Urinary bladder (tissue), 4 donors: ENCODE measurements at places on chromosomes 2 and 18.

- DNase-seq = no peak
Observed at GRCh38 chr2:182845794-182846417, 20.5 kb downstream of the FRZB start.

GRCh38 chr2:24785671-24786321, 7.4 kb downstream of the PTRHD1 start:
- DNase-seq = no peak

DNA sequence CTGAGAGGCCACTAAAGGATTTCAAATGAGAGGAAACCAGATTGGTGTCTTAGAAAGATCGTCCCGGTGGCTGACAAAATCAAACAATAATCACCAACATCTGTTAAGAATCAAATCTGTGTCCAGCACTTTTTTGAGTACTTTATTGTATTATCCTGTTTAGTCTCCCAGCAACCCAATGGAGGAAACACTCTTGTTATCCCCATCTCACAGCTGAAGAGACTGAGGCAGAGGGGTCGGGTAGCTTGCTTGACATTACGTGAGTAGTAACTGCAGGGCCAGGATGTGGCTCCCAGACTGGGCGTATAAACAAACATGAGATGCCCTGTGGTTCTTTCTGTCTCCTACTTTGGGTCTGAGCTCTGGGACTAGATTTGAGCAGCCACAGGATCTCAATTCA, 76.0 kb downstream of the KLHL29 start:
- DNase-seq = no peak

GRCh38 chr2:201890453-201890852, 84.1 kb downstream of the CDK15 start:
- no peak for DNase-seq

GRCh38 chr2:42752314-42752713, 11.6 kb downstream of the OXER1 start:
- no peak for DNase-seq

DNA sequence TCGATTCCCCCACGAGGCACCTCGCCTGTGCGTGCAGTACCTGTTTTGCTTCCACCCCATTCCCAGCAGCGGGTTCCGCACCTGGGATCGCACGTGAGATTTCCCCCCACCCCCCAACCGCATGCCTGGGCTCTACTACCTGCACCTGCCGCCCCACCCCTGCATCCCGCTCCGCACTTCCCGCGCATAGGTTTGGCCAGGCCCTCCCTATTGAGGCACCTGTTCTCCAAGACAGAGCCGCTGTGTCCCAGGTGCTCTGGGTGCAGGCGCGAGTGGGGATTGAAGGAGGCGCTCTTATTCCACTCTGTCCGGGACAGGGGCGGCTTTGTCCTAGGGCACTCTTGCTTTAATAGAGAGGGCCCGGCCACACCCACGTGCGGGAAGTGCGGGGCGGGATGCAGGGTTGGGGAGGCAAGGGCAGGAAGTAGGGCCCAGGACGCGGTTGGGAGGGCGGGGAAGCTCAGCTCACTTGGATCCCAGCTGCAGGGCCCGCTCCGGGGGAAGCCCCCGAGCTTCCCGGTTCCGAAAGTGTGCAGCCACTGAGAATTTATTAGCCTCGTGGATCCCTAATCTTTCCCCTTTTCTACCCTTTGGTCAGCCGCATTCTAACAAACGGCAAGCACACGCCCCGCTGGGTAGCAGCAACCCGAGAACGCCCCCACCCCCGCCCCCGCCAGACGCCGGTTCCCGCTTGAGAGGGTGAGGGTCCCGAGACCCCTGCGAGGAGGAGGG, 670 bp upstream of the MOCOS start:
- DNase-seq = no peak

GRCh38 chr2:136288249-136288648, 170.3 kb upstream of the CXCR4 start:
- no peak for DNase-seq

GRCh38 chr18:48667276-48668254, 128.7 kb downstream of the CTIF start:
- no peak for DNase-seq

DNA sequence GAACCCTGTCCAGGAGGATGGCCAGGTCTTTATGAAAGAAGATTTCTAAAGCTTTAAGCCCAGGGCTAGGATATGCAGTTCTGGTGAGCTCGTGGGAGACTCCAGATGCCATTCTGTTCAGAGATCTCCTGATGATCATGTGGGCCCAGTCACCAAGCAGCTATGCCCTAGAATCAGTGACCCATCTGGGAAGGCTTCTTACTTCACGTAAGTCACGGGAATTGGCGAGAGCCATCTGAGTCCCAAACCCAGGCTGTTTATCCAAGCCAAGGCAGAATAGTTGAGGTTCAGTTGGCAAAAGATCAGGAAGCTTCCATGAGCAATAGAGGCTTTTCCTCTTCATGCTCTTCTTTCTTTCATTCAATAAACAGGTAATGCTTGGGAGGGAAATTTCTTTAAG, 23.9 kb downstream of the ANTXR1 start:
- no peak for DNase-seq

DNA sequence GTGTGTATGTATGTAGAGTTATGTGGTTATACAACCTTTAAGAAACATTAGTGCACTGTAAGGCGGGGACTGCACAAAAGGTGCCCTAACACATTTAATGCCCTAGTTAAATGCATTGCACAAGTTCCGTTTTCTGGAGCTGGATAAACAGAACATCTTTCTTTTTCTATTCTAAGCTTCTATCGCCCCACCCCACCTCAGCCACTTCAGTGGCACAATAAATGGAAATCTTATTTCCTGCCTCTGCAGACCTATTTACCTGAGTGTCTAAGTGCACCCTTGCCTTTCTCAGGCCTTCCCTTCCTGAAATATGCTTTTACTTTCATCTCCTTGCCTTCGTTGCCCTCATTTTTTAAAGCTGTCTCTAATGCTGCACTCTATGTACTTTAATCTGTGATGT, 123.5 kb downstream of the TANC1 start:
- DNase-seq = no peak

- no peak for DNase-seq
Observed at GRCh38 chr2:220662431-220662830, 909.7 kb downstream of the EPHA4 start.

- no peak for DNase-seq
Observed at GRCh38 chr18:5851998-5852397, 43.3 kb downstream of the TMEM200C start.

DNA sequence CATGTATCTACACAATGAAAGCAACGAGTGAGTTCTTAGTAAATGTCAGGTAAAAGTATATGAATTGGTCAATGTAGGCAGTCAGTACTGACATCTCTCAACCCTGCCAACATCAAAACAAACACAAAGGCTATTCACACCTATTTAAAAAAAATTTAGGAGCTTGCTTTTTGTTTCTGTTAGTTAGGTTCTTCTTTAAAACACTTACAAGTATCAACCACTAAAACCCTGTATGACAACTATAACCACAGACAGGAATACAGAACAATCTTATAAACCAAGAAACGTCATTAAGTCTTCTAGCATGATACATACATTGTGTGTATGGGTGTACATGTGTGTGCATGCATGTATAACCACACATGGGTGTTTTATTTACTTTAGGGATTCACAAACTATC, 131.0 kb downstream of the TCF4 start:
- no peak for DNase-seq

- DNase-seq = no peak
Observed at GRCh38 chr2:61722318-61722717, 131.5 kb downstream of the FAM161A start.

DNA sequence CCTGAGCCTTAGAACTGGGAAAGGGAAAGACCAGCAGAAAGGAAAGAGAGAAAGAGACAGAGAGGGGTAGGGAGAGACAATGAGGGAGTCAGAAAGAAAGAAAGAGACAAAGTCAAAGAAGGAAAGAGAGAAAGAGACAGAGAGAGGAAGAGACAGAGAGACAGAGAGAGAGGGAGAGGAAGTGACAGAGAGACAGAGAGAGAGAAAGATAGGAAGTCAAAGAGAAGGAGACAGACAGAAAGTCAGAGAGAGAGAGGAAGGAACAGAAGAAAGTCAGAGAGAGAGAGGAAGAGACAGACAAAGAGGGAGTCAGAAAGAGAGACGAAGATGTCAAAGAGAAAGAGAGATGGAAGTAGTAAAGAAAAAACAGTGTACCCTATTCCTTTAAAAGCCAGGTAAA, 261.8 kb downstream of the WDPCP start:
- DNase-seq = no peak

- DNase-seq = no peak
Observed at GRCh38 chr2:119485336-119486110, 38.8 kb downstream of the SCTR start.

- no peak for DNase-seq
Observed at GRCh38 chr2:98551316-98551715, 57.0 kb downstream of the COA5 start.

DNA sequence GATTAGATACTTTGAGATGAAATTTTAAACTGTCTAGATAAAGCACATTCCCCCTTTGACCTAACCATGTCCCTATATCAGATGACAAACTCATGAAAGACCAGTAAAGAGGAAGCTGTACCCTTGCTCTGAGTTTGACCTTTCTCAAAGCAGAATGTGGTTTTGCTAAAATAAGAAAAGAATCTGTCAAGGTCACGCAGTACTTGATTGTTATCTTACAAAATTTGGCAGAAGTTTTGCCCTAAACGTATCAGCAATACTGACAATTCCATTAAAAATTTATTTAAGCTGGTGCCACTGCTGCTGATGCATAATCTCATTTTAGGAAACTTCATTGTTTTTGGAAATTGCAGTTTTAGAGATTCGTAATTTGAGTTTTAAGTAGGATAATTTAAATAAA, 31.2 kb upstream of the GALM start:
- no peak for DNase-seq

DNA sequence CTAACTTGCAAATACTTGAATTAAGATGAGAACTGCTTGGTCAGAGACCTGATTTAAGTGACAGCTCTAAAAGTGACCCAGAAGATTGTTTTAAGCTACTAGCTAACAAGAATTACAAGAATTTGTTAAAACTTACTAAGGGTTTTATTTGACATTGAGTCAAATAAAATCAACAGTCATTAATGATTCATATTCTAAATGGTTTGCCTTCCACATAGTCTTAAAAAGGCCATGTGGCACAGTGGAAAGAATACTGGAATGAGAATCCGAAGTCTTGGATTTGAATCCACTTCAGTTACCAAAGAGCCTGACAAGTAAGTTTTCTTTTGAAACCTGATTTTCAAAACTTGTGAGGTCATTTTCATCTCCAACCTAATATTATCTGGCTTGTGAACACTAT, 489.3 kb downstream of the ADCYAP1 start:
- no peak for DNase-seq

DNA sequence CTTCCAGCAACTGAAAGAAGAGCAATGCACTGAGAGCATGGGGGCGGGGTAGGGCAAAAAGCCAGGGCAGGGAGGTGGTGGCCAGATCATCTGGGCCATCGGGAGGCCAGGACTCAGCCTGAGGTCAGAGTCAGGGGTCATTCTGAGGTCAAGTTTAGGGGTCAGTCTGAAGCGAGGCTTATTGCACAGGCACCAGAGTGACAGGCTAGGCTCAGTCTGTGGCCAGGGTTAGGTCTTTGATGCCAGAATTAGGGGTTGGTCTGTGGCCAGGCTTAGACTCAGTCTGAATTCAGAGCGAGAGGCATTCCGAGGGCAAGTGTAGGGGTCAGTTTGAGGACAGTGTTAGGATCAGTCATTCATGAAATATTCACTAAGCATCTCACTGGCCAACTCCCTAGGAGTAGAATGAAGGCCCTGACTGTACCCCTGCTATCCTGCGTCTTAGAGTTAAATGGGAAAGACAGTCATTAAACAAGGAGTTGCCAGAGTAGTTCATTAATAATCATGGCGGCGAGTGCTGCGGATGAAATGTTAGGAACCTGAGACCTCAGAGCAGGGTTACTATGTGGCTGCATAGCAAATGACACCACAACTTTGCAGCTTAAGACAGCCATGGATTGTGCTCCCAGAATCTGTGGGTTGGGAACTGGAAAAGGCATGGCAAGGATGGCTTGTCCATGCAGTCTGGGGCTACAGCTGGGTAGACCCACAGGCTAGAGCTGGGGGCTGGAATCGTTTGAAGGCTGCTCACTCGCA, 198.7 kb downstream of the CYP26B1 start:
- DNase-seq = no peak

DNA sequence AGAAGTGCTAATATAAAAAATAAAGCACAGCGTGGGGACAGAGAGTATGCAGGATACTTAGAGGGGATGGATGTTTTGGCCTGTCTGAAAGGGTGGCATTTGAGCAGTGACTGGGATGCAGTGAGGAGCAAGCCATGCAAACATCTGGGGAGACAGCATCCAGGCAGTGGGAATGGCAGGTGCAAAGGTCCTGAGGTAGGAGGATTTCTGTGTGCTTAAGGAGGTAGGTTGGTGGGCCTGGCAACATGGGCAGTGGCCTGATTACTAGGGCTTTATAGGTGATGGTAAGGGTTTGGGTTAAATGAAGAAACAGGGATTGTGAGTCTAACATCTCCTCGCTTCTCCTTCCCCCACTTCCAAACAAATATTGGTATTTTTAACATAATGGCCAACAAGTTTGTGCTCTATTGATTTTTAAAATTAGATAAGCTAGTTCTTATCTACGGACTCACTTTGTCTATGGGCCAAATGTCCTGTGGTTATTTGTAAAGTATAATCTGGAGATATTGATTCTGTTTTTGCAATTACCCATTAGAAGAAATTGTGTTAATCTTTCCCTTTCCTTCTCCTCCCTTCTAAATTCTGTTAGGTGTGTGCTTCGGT, 2.4 kb downstream of the AOX1 start:
- DNase-seq = no peak

- no peak for DNase-seq
Observed at GRCh38 chr2:144020047-144020446, 499.9 kb downstream of the ZEB2 start.

DNA sequence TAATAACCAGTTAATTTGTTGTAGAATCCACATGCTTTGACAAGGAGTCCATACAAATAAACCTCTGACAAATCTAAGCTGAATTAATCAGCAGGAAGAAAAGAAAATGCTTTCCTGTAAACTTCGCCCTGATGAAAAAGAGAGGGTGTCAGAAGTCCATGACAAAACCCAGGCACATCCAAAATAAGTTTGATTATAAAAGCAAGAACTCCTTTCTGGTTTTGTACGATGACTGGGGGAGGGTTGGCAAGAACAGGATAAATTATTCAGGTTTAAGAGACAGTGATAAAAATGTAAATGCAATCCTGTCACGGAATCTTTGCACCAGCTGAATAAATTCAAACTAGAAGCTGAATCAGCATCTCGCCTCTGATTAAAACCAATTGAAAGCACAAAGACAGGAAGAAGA, 469.2 kb upstream of the TNP1 start:
- DNase-seq = no peak

GRCh38 chr2:112253261-112253815, 1.5 kb downstream of the ZC3H8 start:
- no peak for DNase-seq

DNA sequence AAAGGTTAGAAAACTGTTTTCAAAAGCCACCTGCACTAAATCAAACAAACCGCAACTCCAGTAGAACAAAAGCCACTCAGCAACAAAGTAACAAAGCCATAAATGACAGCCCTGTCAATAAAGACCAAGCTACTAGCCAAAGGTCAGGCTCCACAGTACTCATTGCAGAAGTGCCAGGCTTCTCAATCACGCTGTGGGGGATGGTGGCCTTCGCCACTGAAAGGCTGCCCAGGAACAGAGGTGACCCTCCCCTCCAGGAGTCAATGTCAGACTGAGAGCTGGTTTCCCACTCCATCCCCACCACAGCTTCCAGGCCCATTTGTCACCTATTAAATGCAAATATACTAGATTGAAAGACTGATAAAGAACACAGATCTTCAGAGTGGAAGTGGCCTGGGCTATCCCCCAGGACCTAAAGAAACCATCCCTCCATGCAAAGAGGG, 5.9 kb downstream of the ATP8B1 start:
- no peak for DNase-seq
